CD4-positive, CD25-positive, alpha-beta regulatory T cell (primary cell): ENCODE measurements at places on chromosomes 12 and 14.

GRCh38 chr14:76169776-76170175 lies 18.1 kb downstream of the GPATCH2L start:
- no peak for DNase-seq

DNA sequence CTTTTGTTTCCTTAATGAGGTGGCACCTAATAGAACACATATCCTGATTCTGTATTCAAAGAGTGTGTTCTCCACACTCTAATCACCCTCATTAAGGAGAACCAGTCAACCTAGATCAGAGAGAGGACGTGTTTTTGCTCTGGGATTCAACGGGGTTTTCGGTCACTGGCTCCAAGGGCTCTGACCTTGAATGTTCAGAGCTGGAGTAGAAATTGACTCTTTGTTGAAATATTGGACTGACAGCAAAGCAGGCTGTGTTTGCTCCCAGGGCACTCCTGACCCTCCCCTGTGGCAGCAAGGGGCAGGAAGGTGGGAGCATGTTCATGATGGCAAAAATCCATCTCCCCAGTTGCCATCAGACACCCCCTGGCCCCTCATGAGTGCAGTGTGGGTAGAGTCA lies 1193.0 kb downstream of the AACS start:
- DNase-seq = no peak

GRCh38 chr12:93785249-93786010 lies 108.3 kb downstream of the CRADD start:
- DNase-seq = peak; percentile 43

GRCh38 chr12:57535764-57536596 lies 11.0 kb downstream of the DCTN2 start:
- no peak for DNase-seq

- DNase-seq = peak; percentile 97
Observed at GRCh38 chr12:91877022-91877421, 268.6 kb downstream of the BTG1 start.

DNA sequence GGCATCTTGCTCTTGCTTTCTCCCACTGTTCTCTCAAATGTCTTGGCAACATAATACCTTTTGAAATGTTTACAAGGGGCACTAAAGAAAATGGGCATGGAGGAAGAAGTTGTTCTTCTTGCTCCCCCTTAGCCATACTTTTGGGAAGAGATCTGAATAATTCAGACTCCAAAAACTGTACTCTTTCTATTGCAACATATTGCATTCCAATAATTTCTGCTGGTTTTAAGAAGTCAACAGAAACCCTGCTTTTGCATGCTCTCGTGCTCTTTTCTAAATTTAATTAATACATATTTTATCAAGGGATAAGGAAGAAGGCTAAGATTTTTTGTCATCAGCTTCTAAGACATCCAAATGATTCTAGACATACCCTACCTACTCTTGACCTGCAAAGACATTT lies 409.9 kb upstream of the SOX5 start:
- no peak for DNase-seq

- no peak for DNase-seq
Observed at GRCh38 chr12:1695886-1696670, 5.2 kb downstream of the ADIPOR2 start.

DNA sequence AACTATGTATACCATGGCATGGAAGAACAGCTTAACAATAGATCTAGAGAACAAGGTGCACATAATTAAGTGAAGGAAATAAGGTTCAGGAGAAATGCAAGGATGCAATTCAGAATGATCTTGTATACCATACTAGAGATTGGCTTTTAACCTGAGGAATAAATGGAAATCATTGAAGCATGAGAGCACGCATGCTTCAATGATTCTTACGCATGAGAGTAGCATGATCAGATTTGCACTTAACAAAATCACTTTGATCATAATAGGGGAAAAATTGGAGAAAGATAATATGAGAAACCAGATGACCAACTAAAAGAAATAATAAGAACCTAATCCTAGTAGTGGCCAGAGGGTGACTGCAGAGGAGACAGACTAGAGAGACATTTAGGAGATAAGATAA lies 133.3 kb upstream of the FSCB start:
- no peak for DNase-seq

GRCh38 chr14:77570706-77571268 lies 45.6 kb downstream of the SPTLC2 start:
- DNase-seq = no peak

GRCh38 chr14:33414041-33414440 lies 475.4 kb downstream of the NPAS3 start:
- no peak for DNase-seq

DNA sequence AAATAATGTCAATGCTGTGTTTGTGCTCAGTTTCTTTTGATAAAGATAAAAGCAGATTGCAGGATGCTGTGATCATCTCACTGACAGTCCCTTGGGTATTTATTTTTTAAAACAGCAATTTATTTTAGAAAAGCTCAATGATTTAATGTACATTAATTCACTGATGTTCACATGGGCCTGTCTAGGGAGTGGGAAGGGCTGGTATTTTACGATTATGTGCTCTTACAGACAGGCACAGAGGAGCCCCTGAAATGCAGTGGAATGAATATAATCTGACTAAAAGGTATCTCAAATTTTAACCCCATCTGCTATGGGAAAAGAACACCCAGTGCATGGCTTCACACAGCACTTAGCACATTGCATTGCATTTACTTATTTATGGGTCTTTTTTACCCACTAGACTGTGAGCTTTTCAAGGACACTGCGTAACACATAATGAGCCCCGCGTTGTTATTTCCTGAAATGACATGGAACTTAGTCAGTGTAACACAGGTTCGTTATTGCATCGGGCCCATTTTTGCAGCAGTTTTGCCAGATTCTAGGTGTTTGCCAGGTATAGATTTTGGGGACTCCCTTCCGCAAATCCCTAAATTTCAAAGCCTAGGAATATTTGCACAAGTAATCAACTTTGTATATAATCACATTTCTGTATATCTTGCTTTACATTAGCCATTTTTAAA lies 425.3 kb upstream of the FBXO33 start:
- DNase-seq = no peak

DNA sequence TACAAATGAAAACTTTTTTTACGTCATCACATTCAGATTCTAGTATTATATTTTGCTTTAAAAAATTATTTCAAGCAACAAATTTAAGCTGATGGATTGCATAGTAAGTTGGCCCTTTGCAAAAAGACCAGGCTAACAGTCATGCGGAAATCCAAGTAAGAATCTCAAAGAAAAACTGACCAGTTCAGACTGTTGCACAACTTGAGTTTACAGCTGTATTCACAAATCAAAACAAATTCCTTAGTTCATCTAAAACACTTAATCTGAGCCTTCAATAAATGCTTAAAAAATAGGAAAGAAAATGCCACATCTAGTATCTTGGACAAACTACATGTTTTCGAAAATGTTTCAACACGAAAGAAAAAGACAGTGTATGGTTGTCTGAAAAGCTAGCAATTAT lies 847 bp downstream of the CCDC59 start:
- DNase-seq = no peak

DNA sequence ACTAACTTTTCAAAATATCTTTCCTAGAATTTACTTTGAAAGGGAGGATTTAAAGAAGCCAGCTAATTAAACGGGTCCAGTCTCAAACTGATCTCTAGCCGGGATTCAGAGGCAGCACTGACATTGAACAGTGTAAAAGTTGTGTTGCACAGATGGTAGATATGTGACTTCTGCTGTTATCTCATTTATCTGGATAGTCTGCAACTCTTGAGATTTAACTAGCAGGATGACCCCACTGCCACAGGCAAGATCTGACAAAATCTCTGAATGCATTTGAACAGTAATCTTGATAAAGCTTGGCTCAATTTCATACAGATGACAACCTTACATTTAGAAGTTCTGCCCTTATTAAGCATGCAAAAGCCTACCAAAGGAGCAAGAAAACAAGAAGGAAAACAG lies 138.0 kb upstream of the CPNE8 start:
- no peak for DNase-seq

DNA sequence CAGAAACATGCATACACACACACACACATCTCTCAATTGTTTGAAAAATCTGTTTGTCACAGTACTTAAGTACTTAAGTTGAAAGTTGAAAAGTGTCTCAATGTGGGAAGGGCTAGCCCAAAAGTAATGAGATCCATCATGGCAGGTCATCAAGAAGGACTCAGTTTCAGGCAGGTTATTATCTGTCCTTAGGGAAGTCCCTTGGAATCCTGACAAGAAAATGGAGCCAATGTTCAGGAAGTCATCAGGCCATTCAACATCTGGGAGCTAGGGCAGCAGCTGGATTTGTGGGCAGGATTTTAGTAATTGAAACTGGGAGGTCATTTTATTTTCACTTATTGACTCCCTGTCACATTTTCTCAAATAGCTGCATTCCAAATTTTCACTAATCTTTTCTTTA lies 56.0 kb downstream of the MSRB3 start:
- no peak for DNase-seq

- peak; percentile 5 for DNase-seq
Observed at GRCh38 chr12:65279369-65280112, 1.1 kb downstream of the MSRB3 start.

DNA sequence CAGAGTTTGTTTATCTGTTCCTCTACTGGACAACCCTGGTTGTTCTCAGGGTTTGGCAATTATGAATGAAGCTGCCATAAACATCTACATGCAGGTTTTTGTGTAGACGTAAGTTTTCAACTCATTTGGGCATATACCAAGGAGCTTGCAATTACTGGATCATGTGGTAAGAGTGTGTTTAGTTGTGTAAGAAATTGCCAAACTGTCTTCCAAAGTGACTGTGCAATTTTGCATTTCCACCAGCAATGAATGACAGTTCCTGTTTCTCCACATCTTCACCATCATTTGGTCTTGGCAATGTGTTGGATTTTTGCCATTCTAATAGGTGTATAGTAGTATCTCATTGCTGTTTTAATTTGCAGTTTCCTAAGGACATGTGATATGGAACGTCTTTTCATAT lies 39.8 kb upstream of the FBXO33 start:
- no peak for DNase-seq

DNA sequence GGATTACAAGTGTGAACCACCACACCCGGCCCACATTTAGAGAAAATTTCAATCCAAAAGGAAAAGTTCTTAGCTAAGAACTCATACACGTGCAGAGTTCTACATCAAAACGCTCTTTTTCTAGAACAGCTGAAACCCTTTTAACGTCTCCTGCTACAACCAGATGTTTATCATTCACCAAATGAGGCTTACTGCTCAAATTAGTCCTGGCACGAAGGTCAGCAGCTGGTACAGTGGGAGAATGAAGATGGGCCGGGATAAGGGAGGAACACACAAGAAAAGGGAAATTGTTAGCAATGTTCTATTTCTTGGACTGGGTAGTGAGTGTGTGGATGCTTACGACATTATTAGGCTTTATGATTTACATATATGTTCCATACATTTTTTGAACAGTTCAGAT lies 37.2 kb downstream of the PRKAB1 start:
- no peak for DNase-seq

GRCh38 chr12:75528272-75528671 lies 16.9 kb upstream of the KRR1 start:
- DNase-seq = no peak

DNA sequence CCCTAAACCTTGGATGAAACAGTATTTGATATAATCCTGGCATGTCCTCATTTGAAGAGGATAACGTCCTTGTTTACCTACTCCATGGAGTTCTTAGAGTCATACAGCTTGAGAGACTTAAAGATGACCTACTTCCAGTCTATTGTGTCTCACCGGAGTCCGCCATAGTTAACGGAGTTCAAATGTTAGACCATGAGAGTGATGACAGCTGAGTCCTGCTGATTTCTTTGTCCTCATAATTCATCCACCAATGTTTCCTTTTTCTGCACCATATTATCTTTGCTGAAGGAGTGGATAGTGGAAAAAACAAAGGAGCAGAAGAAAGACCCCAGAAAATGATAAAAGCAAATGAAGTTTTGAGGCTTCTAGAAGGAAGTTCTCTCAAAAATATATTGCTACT lies 75.8 kb upstream of the HIF1A start:
- DNase-seq = no peak

GRCh38 chr14:31266437-31267331 lies 59.1 kb upstream of the HECTD1 start:
- DNase-seq = no peak

- no peak for DNase-seq
Observed at GRCh38 chr14:88003425-88003824, 1.5 kb upstream of the GPR65 start.

GRCh38 chr14:23079716-23080115 lies 15.2 kb downstream of the ACIN1 start:
- no peak for DNase-seq
